SK-N-SH (cell line): ENCODE measurements at places on chromosomes 2 and 18.

- peak; percentile 55 for DNase-seq
These were observed 715 bp upstream of the CFAP36 start for GRCh38 chr2:55518841-55519165.

DNA sequence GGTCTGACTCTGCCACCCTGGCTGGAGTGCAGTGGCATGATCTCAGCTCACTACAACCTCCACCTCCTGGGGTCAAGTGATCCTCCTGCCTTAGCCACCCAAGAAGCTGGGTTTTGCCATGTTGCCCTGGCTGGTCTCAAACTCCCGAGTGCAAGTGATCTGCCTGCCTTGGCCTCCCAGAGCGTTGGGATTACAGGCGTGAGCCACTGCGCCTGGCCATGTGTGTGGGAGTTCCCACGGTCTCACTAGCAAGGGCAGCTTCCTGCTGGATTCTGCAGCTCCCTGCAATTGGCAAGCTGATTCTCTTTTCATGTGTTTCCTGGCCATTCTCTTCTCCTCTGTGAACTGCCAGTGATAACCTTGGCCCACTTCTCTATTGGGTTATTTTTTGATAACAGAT, 84.0 kb downstream of the USP40 start:
- no peak for DNase-seq

DNA sequence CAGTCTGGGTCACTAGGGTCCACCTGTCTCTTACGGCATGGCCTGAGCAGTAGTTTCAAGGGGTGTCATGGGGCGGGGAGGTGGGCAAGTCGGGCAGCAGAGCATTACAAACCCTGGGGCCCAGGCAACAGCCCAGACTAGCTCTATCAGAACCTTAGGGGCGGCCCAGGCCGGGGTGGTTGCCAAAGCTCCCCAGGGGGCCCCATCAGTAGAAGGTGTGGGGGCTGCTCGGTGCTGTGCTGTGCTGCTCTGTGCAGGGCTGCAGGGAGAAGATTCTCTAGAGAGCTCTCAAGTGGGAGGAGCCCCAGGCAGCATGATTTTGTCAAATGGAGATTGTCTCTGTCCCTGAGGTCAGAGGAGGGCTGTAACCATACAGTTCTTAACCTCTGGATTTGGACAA, 36.4 kb upstream of the SLC14A1 start:
- no peak for DNase-seq

GRCh38 chr18:9876867-9877654, 8.7 kb upstream of the TXNDC2 start:
- peak; percentile 20 for DNase-seq

DNA sequence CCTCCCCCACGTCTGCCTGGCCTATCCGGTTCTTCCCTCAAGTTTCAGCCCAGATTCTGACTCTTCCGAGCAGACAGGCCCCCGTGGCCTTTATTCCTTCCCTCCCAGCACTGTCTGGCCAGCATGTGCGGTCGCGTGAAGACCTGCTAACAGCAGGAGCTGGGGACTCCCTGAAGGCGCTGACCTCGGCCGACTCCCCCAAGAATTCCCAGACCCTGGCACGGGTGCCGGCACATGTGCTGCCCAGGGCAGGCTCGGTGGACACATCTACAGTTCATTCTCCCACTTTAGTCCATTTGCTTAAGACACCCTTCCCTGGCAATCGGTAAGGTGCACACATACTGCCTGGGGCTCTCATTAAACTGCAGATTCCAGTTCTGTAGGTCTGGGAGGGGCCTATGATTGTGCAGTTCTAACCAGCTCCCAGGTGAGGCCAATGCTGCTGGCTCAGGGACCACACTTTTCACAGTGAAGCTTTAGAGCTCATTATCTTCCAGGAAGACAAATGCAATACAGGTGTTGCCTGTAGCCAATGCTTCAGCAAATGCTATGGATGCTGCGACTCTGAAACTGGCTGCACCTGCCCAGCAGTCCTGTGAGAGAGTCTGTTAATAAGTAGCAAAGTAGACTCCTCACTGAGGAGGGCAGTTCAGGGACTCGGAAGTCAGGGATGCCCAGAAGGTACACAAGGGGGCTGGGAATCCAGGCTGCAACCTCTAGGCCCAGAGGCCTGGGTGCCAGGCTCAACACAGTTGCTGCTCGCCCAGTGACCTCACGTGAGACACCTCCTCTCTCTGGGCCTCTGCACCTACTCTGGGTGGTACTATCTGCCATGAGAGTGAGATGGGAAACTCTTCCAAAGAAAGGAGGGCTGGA, 45.4 kb upstream of the TAF1B start:
- no peak for DNase-seq

DNA sequence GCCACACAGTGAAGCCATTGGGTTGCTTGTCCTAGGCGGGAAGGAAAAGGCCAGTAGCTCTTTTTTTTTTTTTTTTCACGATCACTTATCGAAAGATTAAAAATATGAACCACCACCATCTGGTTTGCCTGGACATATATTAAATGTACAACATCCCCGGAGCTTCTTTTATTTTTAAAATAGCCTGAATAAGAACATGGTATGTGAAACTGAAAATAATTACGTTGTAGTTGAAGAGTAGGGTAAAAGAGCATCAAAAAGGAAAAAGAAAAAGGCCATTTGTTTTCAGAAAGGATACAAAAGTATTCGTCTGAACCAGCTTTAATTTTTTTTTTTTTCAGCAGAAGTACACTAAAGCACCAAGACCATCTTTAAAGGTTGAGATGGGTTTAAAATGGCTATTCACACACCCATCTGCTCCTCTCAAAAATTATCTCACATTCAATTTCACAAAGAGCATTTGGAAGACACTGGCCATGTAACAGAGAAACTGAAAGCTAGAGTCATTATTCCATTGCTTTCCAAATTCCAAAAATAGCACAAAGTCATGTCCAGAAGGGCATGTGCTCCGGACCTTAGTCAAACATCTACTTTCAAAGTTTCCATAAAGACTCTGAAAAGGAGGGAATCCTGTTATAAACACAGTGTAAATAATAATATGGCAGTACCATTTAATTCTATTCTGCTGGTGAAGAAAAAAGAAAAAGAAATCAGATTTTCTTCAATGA, 82.9 kb downstream of the SCN3A start:
- DNase-seq, result no peak

GRCh38 chr18:11751341-11752115, 62.5 kb downstream of the GNAL start:
- DNase-seq, result peak; percentile 29

DNA sequence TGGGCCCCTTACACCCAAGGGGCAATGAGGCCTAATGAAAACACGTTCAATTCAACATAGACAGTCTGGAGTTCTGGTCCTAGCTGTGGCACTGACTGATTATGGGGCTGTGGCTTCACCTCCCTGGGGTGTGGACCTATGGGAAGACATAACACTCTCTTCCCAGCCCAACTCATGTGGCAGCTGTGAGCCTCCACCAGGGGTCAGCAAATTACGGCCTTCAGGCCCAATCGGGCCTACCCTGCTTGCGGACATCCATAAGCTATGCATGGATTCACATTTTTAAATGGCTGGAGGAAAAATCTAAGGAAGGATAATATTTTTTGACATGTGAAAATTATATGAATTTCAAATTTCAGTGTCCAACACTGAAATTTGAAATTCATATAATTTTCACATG, 101.3 kb downstream of the LOXHD1 start:
- DNase-seq, result peak; percentile 45
